ENCODE measurements at places on chromosomes 3 and 15.

- no peak for DNase-seq
Observed at GRCh38 chr3:140834266-140835037, 107.2 kb upstream of the SLC25A36 start.

DNA sequence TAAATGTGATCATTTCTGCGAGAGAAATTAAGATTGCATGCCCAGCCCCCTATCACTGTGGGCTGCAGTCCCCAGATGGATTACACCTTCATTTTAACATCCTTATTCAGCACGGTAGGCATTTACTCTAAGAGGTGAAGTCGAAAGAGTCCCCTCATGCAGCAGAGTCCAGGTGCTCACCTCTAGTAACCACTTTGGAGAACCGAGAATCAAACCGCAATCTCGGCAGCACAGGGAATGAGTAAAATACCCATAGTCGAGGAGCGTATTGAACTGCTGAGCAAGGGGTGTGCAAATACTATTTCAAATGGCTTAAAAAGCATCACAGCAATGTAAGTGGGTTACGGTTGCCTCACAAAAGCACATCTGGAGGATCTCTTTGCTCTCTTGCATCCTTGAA lies 298.6 kb upstream of the ICE2 start:
- DNase-seq, result no peak

- no peak for DNase-seq
Observed at GRCh38 chr15:40927873-40928806, 1.0 kb upstream of the DLL4 start.

GRCh38 chr15:70478251-70478990 lies 284.9 kb downstream of the UACA start:
- no peak for DNase-seq

All from Right ventricle myocardium inferior (tissue), 1 donor.